Effector memory CD8-positive, alpha-beta T cell (primary cell): ENCODE measurements at places on chromosomes 1 and 21.

DNA sequence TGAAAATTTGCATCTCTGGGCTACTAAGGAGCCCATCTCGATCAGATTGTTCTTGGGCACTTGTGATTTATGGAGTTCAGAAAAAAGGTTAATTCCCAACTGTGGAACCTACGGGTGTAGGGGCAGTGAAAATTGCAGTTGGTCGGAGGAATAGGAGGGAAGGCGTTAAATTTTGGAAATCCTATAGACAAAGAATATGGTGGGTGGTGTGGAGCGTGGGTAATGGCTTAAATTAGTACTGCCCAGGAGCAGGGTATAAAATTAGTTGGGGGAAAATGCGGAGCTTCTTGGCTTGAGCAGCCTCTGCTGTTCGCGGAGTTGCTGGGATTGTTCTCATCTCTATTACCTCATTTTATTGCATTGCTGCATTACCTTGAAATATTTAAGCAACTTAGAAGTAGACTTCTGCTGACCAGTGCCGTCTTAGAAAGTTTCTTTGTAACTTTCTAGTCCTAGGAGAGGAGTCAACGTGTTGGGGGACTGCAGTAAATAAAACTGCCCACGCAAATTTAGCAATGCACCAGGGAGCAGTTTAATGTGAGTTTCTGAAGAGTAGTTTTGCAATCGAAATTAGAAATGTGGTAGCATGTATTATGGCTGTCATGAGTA is 514 bp downstream of the S1PR1 start:
- peak overlapping the region; percentile 99 for H3K4me3 ChIP-seq
- H3K36me3 ChIP-seq = peaks cover 77% of the 10 kb centered on the region
- H3K27ac ChIP-seq = peak overlapping the region; percentile 99
- H3K4me1 ChIP-seq = peaks cover 45% of the 10 kb centered on the region
- H3K27me3 ChIP-seq = no peaks in the 10 kb centered on the region
- peak; percentile 12 for DNase-seq

GRCh38 chr21:25890001-25890400 is 155.2 kb downstream of the GABPA start:
- no peak for DNase-seq
- H3K27me3 ChIP-seq = peaks cover 19% of the 10 kb centered on the region
- no peak overlapping the region for H3K4me3 ChIP-seq
- H3K4me1 ChIP-seq = no peaks in the 10 kb centered on the region
- peaks cover 6% of the 10 kb centered on the region for H3K36me3 ChIP-seq

DNA sequence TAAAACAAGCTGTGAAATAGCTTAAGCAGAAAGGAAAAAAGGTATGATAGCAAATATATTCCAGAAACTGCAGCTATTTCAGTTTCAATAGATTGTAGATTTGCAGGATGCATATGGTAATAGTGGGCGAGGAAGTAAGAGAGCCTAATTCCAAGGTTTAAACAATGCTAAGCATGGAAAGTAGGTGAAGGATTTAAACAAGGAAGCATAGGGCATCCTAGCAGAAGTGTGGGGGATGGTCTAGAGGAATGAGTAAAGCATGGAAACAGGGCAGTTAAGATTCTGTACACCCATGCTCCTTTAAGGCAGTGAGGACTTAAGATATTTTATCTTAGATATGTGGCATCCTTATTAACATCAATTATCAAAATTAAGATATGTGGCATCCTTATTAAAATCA is 2.6 kb downstream of the IVNS1ABP start:
- H3K27me3 ChIP-seq = no peaks in the 10 kb centered on the region
- no peak for DNase-seq
- peak overlapping the region; percentile 86 for H3K4me3 ChIP-seq
- H3K36me3 ChIP-seq = peaks cover 66% of the 10 kb centered on the region

- DNase-seq = no peak
- no peaks in the 10 kb centered on the region for H3K27me3 ChIP-seq
- H3K4me1 ChIP-seq = peaks cover 37% of the 10 kb centered on the region
- no peak overlapping the region for H3K27ac ChIP-seq
- no peak overlapping the region for H3K4me3 ChIP-seq
Observed at GRCh38 chr1:224404916-224405603, 29.5 kb downstream of the WDR26 start.

- H3K27ac ChIP-seq = no peak overlapping the region
- H3K36me3 ChIP-seq = peaks cover 7% of the 10 kb centered on the region
- H3K4me1 ChIP-seq = no peaks in the 10 kb centered on the region
- no peaks in the 10 kb centered on the region for H3K27me3 ChIP-seq
- no peak overlapping the region for H3K4me3 ChIP-seq
Observed at GRCh38 chr1:62110198-62110817, 84.3 kb upstream of the L1TD1 start.

- no peaks in the 10 kb centered on the region for H3K4me1 ChIP-seq
- H3K27ac ChIP-seq = no peak overlapping the region
- H3K36me3 ChIP-seq = no peaks in the 10 kb centered on the region
- no peak overlapping the region for H3K4me3 ChIP-seq
Observed at GRCh38 chr1:118250232-118250631, 65.2 kb upstream of the SPAG17 start.

DNA sequence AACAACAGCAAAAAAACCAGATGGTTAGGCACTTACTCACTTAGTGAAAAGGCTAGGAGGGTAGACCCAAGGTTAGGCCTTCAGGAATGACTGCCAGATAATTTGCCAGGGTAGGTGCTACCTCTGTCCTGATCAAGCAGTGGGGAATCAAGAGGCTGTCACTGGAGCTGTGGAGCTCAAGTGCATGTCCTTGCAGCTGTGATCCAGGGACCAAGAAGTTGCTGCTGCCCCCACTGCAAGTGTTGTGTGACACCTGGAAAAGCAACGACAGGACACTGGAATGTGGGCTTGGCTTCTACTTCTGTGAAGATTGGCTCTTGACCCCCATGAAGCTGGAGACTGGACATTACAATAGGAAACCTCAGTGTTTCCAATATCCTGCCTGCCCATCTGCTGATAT is 72.1 kb downstream of the PEX14 start:
- H3K27ac ChIP-seq = no peak overlapping the region
- peaks cover 30% of the 10 kb centered on the region for H3K36me3 ChIP-seq
- H3K27me3 ChIP-seq = no peaks in the 10 kb centered on the region

- H3K36me3 ChIP-seq = no peaks in the 10 kb centered on the region
- no peak for DNase-seq
- H3K27ac ChIP-seq = no peak overlapping the region
Observed at GRCh38 chr1:199629624-199630023, 397.9 kb upstream of the NR5A2 start.

- no peak overlapping the region for H3K4me3 ChIP-seq
- H3K4me1 ChIP-seq = no peaks in the 10 kb centered on the region
- H3K27me3 ChIP-seq = peaks cover 6% of the 10 kb centered on the region
- H3K27ac ChIP-seq = no peak overlapping the region
- H3K36me3 ChIP-seq = no peaks in the 10 kb centered on the region
Observed at GRCh38 chr1:119535381-119535780, 28.4 kb downstream of the HSD3B1 start.

GRCh38 chr1:151619489-151620093 is 7.7 kb downstream of the SNX27 start:
- peaks cover 5% of the 10 kb centered on the region for H3K36me3 ChIP-seq
- H3K27ac ChIP-seq = no peak overlapping the region
- H3K27me3 ChIP-seq = no peaks in the 10 kb centered on the region
- no peak for DNase-seq
- H3K4me3 ChIP-seq = no peak overlapping the region

GRCh38 chr1:209199822-209200221 is 383.7 kb upstream of the CAMK1G start:
- no peaks in the 10 kb centered on the region for H3K36me3 ChIP-seq

DNA sequence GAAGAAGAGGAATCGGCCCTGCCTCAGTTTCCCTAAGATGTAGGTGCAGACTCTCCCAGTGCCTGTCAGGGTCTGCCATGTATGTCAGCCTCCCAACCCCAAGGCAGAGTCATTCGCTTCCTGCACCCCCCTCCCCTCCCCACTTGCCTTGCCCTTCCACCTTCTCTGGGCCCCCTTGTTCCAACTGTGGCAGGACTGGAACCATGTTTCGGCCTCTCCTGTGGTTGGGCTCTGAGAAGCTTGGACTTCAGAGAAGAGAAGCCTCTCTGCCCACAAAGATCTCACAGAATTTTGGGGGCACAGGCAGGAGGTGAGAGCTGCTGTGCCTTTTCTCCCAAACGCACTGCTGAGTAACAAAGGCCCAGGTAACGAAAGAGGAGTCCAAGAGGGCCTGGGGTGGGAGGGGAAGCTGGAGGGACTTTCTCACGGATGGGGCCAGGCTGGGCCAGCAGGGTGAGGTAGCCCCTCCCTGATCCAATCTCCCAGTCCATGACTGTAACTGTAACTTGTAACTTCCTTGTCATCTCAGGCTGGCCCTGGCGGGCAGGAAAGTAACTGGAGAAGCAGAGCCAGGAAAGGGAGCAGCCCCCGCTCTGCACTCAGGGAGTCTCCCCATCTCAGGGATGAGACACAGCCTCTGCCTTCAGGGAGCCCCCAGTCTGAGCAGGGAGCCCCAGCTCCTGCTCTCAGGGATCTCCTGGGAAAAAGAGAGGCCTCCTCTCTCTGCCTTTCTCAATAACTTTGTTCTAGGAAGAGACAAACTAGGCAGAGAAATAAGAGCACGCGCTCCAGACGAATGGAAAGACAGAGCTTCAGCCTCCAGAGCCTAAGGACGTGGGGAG is 11.3 kb downstream of the CRABP2 start:
- peaks cover 19% of the 10 kb centered on the region for H3K4me1 ChIP-seq
- no peak for DNase-seq
- H3K4me3 ChIP-seq = no peak overlapping the region
- H3K36me3 ChIP-seq = no peaks in the 10 kb centered on the region

DNA sequence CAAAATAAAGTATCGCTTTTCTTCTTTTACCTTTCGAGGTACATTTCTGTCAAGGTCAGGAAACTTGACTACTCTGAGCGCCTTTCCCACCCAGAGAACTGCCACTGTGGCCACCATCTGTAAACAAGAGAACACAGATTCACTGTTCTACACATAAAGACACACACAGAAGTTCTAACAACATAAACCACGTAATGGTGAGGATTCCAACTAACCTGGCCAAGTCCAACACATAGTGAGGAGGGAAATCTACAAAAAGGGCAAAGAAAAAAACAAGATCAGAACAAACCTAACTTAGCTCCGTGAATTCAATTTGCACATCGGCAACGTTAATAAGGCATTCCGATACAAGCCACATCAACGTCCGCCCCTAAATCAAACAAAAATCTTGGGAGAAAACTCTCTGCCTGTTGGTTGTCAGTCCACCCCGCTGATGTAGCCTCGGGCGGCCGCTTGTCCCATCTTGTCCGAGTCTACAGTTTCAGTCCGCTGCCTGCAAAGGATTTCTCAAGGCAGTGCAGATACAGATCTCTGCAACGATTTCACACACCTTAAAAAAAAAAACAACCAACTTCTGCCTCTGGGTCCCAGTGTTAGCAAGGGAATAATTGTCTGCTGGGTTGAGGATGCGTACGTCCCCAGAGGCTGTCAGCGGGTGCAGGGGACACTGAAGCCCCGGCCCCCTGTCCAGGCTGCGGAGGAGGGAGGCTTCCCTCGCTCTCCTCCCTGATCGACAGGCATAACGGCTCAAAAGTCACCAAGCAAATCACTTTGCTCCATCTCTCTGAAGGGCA is 1.0 kb downstream of the SLC35D1 start:
- H3K27me3 ChIP-seq = no peaks in the 10 kb centered on the region
- DNase-seq = no peak
- peaks cover 44% of the 10 kb centered on the region for H3K36me3 ChIP-seq
- H3K4me1 ChIP-seq = peaks cover 17% of the 10 kb centered on the region

- no peak for DNase-seq
- H3K36me3 ChIP-seq = no peaks in the 10 kb centered on the region
- H3K4me1 ChIP-seq = peaks cover 10% of the 10 kb centered on the region
Observed at GRCh38 chr21:25296252-25296651, 311.0 kb downstream of the MRPL39 start.

DNA sequence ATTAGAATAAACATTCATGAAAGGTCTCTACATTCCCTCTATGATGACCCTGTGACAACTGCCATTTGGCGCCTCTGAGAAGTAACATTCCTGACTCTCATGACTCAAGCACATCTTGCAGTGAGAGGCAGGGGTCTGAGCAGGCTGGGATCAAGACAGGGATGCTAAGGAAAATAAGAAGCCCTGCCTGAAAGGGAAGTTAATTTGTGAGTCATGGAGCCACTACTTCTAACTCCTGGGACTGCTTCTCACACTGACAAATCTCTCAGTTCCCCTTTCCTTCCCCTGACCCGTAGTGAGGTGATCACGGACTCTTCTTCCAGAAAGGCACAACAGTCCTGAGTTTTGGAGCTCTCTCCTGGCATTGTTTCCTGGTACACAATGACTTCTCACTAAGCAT is 231.9 kb downstream of the TNR start:
- peaks cover 21% of the 10 kb centered on the region for H3K27me3 ChIP-seq
- DNase-seq = no peak
- no peak overlapping the region for H3K4me3 ChIP-seq
- H3K4me1 ChIP-seq = peaks cover 9% of the 10 kb centered on the region
- peaks cover 2% of the 10 kb centered on the region for H3K36me3 ChIP-seq
- H3K27ac ChIP-seq = no peak overlapping the region

GRCh38 chr1:68232289-68233148 is at the start of gene WLS:
Gene WLS (minus strand): TSS chr1:68232523. CDS start chr1:68232299, 224 bp downstream.
- no peak within 1 kb of the TSS for H3K27ac ChIP-seq
- H3K36me3 ChIP-seq = no peaks in the 10 kb centered on the region
- H3K4me3 ChIP-seq = peak within 1 kb of the TSS; percentile 12
- H3K4me1 ChIP-seq = peaks cover 3% of the 10 kb centered on the region
- DNase-seq = no peak
- H3K27me3 ChIP-seq = peaks cover 44% of the 10 kb centered on the region

- no peak overlapping the region for H3K4me3 ChIP-seq
- no peaks in the 10 kb centered on the region for H3K4me1 ChIP-seq
Observed at GRCh38 chr1:79530055-79530454, 523.5 kb upstream of the ADGRL4 start.

GRCh38 chr1:200183637-200184036 is 156.1 kb downstream of the NR5A2 start:
- peaks cover 2% of the 10 kb centered on the region for H3K4me1 ChIP-seq
- H3K27ac ChIP-seq = no peak overlapping the region
- peaks cover 49% of the 10 kb centered on the region for H3K27me3 ChIP-seq
- DNase-seq = no peak
- H3K36me3 ChIP-seq = no peaks in the 10 kb centered on the region

- H3K4me1 ChIP-seq = peaks cover 26% of the 10 kb centered on the region
- H3K27ac ChIP-seq = peak overlapping the region; percentile 75
- peak overlapping the region; percentile 68 for H3K4me3 ChIP-seq
Observed at GRCh38 chr1:200154069-200154767, 126.7 kb downstream of the NR5A2 start.
